ENCODE measurements at places on chromosomes 3 and 15.

- no peak for DNase-seq
These were observed 342.4 kb upstream of the THBS1 start for GRCh38 chr15:39238443-39238842.

DNA sequence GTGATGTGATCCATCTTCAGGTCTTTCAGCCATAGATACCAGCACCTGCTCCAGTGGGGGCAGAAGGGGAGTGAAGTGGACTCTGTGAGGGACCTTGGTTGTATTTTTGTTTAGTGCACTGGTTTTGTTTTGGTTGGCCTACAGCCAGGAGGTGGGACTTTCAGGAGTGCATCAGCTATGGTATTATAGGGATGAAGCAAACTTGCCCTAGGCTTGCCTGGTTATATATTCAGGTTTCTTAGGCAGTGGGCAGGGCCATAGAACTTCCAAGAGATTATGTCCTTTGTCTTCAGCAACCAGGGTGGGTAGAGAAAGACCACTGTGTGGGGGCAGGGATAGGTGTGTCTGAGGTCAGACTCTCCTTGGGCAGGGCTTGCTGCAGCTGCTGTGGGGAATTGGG, 337.3 kb upstream of the SGO1 start:
- DNase-seq = no peak

- DNase-seq = peak; percentile 0
These were observed 424 bp downstream of the HAUS2 start for GRCh38 chr15:42549032-42549491.

GRCh38 chr15:78353093-78353492, 12.9 kb downstream of the CRABP1 start:
- no peak for DNase-seq

DNA sequence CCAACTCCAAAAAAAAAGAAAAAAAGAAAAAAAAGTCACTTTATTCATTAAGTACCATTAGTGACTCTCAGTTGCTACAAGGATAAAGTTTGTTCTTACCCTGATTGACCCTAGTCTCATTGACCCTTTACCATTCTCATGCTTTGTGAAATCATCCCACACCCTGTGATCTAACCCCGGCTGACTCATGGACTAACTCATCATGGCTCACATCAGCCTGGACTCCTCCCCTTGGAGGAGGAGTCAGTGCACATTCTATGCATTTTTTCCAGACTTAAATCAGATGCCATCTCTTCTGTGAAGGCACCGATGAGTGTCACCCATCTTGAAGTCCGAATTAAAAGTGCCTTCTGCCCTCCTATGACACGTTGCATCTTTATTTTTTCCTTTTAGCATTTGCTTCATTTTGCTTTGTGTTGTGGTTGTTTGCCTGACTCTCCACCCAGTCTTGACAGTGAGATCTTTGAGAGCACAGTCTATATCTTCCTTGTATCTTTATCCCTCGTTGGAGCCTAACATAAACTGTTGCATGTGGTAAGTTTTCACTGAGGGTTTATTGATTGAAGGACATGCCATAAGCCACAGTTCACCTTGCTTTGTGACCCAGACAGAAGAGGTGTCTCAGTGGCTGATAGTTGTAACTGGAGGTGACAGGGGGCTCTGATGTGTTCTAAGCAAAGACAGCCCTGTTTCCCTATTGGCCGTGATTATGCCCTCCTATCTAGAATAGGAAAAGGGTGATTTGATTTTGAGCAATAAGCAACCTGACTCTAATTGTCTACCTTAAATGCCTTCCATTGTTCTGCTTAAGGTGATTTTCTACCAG, 72.1 kb downstream of the IL1RAP start:
- DNase-seq = no peak

- DNase-seq = no peak
These were observed 130.2 kb upstream of the TOPAZ1 start for GRCh38 chr3:44111482-44111881.

DNA sequence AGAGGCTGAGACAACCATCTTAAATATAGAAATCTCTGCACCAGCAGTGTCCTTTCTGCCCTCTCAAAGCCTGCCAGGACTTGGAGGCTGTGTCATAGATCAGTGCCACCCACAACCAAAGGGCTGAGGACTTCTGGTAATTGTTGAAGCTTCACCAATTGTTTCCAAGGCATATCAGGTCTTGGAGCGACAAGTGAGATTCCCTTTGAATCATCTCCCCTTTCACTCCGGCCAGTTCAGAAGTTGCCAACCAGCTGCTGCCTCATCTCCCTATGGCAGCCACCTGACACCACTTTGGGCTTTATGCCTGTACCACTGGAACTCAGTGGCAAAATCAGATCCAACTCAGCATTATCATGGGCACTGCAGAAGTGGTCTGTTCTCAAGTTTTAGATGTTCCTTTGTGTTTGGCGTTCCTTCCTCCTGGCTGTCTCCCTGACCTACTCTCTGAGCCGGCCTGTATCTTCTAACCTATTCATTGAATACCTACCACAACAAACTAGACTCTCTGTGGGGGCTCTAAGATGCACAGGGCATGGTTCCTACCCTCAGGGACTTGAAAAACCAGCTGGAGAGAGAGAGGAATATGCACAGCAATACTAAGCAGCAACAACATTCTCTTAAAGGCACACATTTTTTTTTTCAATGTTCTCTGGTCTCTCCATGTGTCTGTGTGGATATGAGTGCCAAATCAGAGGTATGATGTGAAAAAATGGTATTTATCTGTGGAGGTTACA, 90.8 kb upstream of the PFN2 start:
- DNase-seq = no peak

DNA sequence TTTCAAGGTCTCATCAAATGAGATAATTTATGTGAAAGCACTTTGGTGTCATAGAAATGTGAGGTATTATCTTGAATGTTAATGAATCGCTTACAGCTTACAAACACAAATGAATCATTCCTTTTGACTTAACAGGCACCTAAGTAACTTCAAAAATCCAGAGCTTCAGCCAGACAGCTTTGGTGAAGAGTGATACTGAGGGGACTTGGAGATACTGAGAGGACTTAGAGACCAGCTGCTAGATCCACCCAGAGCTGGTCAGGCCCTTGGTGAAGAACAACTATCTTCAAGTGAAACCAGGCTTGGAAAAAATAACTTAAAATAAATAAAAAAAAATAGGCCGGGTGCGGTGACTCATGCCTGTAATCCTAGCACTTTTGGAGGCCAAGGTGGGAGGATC, 16.2 kb upstream of the ZFYVE19 start:
- no peak for DNase-seq

- no peak for DNase-seq
These were observed 327.9 kb downstream of the CHST2 start for GRCh38 chr3:143447491-143447890.

DNA sequence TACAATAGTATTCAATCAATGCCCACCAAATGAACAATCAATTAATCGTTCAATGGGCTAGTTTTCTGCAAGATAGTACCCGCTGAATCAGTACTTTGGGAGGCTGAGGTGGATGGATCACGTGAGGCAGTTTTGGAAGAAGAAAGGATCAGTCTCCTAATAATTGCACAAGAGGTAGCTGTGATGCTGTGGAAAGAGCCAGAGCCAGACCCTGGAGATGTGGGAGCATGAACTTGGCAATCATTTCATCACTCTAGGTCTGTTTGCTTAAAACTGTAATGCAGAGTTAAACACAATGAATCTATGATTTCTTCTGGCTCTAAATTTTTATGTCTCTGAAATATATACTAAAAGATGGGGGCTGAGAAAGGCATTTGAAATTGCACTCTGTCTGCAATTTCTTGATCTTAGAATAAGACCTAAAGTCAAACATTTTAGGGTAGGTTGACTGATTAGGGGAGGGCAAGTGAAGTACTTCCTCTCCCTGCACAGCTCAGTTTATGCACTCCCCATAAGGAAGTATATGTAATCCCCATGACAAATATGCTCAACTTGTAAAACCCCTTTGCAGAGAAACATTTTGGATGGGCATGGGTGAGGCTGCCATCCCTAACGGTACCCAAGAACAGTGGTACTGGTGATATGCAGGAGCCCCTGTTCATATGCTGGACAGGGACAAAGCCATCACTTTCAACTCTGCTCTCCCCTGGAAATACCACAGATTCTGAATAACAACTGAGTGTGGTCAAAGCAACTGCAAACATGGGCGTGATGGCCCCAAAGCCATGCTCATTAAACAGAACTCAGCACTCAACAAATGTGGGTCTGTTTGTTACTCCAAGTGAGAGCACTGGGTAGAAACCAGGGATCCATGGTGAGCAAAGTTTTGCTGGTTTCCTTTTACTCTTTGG, 28.6 kb upstream of the SPATA12 start:
- no peak for DNase-seq

DNA sequence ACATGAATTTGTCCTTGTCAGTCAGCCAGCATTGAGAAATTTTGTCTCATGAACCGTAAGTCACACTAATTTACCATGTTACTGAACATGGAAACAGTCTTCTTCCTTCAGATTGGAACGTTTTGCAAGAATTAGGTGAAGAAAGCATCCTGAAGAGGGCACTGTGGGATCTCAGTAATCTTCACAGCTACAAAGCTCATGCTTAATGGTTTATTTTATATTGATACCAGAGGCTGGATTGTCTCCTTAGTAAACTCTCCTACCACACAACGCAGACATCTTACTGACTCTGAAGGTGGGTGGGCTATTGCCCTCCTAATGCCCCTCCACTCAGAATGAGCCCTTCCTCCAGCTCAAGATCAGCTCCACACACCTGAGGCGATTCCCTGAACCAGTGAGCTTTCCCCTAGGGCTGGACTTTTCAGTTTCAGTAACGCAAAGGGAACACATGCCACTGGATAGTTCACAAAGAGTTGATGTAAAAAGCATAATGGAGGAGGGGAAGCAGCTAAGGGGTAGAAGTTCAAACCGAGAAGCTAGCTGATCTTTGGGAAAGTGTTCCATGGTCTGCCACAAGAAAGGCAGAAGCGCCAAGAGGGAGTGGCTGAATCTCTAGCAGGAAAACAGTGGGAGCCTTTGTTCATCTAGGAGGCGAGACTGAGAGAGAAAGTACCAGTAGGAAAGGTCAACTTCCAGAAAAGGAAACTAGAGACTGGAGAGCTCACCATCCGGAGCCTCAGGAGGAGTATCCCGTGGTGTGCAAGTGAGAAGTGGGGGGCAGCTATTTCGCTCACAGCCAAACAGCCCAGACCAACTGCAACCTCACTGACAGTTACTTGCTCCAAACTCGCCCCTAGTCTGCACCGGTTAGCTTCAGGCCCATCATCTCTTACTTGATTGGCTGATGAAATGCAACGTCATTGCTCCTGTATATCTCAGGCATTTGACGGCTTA, at the start of gene SLC9C1:
TSS of gene SLC9C1 (minus strand) at position 849 of the 954 bp plus-strand sequence. CDS start 7,425 bp downstream, outside the sequence.
- peak; percentile 62 for DNase-seq

DNA sequence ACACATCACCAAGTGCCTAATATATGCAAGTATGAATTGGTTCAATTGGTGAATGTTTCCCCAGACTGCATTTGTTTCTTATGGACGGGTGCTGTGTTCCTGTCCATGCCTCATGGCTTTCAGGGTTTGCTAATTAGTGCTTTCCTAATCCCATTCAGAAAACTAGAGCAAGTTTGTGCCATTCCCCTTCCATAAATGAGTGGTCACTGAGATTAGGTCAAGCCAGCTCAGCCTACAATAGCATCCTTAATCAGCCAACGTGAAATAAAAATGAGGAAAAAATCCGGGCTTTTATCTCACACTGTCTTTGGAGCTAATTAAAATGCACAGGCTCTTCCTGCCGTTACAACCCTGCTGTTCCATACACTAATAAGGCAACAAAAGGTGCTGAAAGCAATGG, 788.8 kb downstream of the ROBO1 start:
- no peak for DNase-seq

- no peak for DNase-seq
These were observed 116.1 kb downstream of the KLF13 start for GRCh38 chr15:31442699-31443111.

- DNase-seq = no peak
These were observed 118.4 kb downstream of the ATG7 start for GRCh38 chr3:11390411-11391131.

GRCh38 chr3:174495311-174495710, 363.8 kb upstream of the NAALADL2 start:
- DNase-seq = no peak

DNA sequence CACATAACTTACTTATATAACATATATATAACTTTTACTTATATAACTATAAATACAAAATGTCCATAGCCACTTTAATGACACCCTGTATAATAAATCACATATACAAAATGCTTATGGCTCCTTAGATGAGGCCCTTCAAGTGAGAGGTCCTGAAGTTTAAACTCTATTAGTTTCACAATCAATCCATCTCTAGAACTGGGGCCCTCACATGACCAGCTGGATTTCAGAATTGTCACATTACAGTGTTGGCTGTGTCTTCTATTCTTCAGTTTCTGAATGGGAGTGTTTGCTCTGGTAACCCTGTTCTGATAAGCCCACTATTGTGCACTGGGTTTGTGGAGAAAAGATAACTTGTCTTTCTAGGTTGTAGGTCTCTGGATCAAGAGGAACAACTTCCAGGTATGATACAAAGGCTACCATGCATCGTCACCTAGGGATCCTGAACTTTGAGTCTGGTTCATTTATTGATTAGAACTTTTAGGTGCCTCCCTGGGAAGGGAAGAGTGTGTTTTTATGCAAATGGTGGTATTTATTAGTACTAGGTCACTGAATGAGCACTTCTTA, 107.9 kb downstream of the DNAH12 start:
- DNase-seq = no peak

GRCh38 chr3:172972717-172973116, 168.3 kb downstream of the SPATA16 start:
- DNase-seq = no peak
